ENCODE measurements at places on chromosomes 11 and 22.

DNA sequence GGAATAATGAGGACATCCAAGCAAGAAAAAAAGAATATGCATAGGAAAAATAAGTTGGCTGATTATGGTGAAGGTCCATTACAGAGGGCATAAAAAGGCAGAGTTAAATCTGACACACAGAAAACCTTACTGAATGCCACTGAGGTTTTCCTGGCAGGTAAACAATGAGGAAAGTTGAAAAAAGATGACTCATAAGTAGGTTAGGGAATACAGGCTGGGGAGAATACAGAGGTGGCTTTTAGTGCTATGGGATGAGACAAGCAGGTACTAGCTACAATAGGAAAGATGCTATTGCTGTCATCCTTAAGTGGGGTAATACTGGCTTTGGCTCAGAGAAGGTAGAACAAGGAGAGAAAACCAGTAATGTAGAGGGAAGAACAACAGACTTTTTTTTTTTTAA, 44.7 kb downstream of the CSTF3 start:
- DNase-seq: no peak

DNA sequence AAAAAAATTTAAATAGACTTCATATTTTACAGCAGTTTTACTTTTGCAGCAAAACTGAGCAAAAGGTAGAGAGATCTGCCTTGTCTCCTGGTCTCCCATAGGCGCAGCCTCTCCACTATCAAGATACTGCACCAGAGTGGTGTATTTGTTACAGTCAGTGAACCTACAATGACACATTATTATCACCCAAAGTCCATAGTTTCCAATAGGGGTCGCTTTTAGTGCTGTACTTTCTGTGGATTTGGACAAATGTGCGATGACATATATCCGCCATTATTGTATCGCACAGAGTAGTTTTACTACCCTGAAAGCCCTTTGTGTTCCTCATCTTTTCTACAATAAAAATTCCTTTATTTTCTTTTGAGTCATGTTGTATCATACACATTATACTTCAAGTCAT, 153.2 kb upstream of the CCDC179 start:
- DNase-seq: no peak

- no peak for DNase-seq
Observed at GRCh38 chr22:24099666-24100065, 81.6 kb upstream of the SUSD2 start.

- DNase-seq: no peak
Observed at GRCh38 chr11:37230865-37231264, 632.8 kb upstream of the RAG2 start.

GRCh38 chr11:115939104-115939730, 435.0 kb upstream of the CADM1 start:
- no peak for DNase-seq

DNA sequence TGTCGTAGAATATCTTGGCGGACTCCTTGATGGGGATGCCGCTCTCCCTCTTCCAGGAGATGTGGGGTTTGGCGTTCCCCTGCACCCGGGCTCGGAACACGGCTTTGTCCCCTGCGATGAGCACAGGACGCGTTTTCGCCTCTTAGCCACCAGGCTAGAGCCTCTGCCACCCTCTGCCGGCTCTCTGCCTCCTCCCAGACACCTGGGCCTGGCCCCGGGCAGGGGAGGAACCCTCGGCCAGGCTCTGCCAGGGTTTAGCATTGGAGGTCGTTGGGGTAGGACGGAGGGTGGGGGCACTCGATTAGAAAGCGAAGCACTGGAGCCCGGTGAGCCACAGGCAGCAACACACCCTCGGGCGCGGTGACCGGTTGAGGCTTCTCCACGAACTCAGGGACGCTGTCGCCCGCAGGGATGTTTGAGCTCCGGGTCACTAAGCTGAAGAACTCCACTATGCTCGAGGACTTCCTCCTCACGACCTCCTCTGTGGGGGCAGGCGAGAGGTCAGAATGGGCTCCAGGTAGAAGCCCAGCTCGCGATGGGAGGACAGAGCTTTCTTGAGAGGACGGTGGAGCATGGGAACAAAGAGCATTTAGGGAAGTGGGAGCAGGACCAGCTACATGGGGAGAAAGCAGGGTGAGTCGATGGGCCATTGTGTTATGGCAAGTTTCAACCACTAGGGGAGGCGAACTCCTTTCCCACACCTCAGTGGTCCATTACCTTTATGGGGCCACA, 4.3 kb downstream of the IGSF22 start:
- DNase-seq: peak; percentile 67
